CD4-positive, alpha-beta T cell (primary cell): ENCODE measurements at places on chromosomes 16 and 17. TPM values are rescaled to one million over a fixed set of nuclear protein-coding genes. Genes with fewer than 3 reads are reported as not detected.

GRCh38 chr17:49522357-49522890 lies 27.3 kb downstream of the NGFR start:
- no peak for DNase-seq

DNA sequence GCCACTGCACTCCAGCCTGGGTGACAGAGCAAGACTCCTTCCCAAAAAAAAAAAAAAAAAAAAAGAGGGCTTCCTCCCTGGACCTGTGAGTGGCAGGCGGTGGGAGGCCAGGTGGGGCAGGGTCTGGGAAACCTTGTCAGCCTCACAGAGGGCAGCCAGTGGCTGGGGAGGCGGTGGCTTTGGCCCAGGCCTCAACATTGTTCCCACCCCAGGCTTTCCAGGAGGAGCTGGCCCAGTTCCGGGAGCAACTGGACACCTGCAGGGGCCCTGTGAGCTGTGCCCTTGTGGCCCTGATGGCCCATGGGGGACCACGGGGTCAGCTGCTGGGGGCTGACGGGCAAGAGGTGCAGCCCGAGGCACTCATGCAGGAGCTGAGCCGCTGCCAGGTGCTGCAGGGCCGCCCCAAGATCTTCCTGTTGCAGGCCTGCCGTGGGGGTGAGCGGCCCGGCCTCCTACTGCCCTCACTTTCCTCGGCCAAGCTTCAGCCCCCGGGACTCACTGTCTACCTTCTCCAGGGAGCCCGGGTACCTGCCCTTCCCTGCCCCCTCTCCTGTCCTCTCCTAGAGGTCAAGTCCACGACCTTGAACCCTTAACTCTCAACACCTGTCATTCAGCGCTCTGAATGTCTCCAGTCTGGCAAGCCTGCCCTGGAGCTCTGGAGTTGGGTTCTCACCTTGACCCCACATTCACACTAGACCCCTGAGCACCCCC lies 12.4 kb downstream of the ZNF213 start:
- no peak for DNase-seq

GRCh38 chr16:80105160-80105559 lies 435.6 kb upstream of the DYNLRB2 start:
- DNase-seq: no peak

- no peak for DNase-seq
These were observed 583 bp upstream of the CYLD start for GRCh38 chr16:50741225-50741780.

The OTOA gene
- 0.19 TPM for total RNA-seq

DNA sequence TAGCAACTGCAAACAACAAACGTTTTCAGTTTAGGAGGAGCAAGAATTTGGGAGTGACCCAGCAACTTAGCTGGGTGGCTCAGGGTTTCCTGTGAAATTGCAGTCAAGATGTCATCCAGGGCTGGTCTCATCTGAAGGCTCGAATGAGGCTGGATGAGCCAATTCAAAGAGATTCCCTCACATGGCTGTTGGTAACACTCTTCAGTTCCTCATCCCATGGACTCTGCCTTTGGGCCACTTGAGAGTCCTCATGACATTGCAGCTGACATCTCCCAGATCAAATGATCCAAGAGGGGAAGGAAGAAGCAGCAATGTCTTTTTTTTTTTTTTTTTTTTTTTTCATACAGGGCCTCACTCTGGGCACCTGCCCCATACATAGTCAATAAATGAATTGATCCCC lies 26.3 kb downstream of the UBALD1 start:
- DNase-seq: no peak

GRCh38 chr16:76583466-76583865 lies 306.3 kb downstream of the CNTNAP4 start:
- no peak for DNase-seq

DNA sequence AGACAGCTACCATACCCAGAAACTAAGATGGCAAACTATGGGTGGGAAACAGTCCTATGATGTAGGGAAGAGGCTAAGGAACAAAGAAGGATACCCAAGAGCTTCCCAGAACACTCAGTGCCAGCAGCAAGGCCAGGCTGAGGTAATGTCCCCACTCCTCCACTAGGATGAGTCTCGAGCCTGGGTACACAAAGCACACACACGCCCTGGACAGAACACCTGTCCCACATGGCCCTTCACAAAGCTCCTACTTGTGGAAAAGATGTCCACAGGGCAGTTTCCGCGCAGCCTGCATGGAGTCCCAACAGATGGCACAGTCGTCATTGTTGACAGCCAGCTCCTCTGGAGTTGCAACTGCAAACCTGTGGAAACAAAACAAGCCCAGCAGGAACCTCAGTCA lies 23.9 kb downstream of the AMFR start:
- no peak for DNase-seq

DNA sequence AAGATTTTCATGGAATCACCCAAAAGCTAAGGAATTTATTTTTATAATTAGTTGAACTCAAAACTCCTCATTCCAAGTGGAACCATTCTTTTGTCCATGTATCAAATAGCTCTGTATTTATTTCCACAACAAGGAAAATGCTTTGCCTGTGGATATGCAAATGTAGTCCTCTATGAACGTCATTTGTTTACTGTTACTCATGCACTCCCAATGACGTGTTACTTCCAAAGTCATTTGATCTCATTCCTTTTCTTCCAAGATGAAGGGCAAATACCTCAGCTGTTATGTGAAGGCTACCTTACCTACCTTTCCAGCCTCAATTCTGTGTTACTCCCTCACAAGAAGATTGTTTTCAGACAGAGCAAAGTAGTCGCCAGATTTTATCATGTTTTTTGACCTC lies 83.7 kb downstream of the ITFG1 start:
- DNase-seq: no peak

The OTOP3 gene
- not detected for total RNA-seq

DNA sequence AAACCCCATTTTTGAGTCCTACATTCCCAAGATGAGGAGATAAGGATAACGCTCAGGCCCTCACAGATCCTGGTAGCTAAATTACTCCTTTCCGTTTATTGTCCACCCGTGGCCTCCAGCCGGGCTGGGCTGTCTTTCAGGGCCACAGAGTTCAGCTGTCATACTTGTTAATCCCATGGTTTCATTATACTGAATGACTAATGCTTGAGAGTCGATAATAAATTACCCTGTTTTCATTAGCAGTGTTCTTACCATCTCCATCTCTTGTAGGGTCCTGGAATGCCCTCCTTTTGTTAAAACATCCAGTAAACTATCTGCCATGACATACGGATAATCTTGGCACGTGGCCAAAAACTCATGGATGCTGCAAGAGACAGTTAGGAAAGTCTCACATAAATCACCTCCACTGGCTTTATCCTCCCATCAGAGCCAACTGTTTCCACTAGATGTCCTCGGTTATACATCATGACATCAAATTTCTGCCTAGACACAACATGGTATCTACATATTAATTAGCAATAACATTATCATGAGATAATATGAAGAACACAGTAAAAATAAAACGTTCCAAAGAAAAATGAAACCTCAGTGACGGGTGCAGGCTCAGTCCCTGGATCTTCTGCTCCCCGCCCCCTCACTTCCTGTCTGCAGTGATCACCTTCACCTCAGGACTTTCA lies 45.3 kb downstream of the BRD7 start:
- no peak for DNase-seq

GRCh38 chr17:18004884-18005305 lies 32.2 kb downstream of the DRC3 start:
- DNase-seq: no peak

DNA sequence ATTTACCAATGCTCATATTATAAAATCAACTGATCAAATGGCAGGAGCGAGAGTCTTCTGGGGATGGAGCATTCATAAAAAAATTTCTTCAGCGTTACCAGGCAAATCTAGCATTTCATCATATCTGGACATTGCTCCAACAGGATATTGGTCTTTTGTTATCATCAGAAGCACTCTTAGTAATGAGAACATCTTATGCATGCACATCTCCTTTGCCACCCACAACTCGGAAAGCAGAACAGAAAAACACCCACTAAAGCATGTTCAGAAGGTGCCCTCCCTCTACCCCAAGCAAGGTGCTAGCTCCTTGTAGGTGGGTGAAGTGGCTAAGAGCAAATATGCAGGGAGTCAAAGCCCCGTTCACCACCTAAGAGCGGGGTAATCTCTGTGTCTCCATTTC lies 18.9 kb downstream of the ARHGAP17 start:
- no peak for DNase-seq
